ENCODE measurements at places on chromosomes 3 and 15.

DNA sequence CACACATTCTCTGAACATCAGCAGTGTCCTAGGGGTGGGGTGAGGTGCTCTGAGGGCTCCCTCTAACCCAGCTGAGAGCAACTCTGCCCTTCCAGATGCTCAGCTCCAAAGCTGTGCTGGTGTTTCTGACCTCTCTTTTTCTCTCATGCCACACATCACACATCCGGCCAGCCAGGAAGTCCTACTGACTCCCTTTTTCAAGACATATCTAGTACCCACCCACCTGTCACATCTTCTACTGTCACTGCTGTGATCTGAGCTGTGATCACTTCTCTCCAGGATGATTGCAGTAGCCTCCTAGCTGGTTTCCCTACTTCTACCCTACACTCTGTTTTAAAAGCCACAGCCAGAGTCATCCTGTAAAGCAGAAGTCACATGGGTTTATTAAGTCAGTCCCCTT, 30.2 kb upstream of the MASP1 start:
- DNase-seq, result no peak

DNA sequence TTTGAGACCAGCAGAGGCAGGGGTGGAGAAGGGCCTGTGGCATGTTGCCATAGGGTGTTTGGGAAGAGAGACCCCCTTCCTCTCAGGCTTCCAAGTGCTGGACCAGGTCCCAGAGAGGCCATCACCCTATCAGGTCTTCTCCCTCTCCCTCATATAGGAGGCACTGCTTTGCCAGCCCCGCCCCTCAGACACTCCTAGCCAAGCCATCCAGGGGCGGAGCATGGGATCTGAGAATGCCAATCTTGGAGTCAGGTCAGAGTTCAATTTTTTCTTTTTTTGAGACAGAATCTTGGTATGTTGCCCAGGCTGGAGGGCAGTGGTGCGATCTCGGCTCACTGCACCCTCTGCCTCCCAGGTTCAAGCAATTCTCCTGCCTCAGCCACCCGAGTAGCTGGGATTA, 32.7 kb downstream of the CRABP1 start:
- DNase-seq, result no peak

GRCh38 chr15:78923480-78924360, 21.1 kb downstream of the CTSH start:
- DNase-seq, result no peak

- no peak for DNase-seq
Observed at GRCh38 chr15:100928632-100929280, 9.6 kb downstream of the LRRK1 start.

DNA sequence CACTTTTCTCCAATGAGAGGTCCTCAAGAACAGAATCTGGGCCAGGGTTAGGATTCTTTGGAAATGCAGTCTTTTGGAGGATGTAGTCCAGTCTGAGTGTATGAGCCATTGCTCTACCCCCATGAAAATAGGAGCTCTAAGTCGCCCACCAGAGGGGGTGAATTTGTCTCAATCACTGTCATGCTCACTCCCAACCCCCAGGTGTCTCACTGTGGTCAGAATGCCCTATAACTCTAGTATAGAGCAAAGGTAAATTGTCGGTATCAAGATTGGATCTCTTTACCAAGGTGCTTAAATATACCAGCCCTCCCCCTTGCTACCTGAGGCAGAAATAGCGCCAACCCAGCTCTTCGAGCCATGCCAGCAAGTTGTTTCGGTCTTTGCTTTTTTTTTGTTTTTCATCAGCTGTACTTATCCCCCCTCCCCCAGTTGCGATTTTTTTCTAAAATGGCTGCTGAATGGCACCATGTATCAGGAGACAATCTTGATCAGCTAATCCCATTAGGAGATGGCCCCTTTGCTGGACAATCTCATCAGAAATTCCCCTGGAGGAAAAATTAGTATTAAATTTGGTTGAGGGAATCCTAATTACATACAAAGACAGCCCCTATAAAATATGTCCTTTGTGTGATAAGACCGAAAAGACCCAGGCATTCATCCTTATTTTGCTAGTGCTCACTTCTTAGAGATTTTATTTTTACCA, 130.7 kb downstream of the EBLN2 start:
- no peak for DNase-seq

GRCh38 chr3:79018265-79018664, 749.5 kb downstream of the ROBO1 start:
- DNase-seq, result no peak

DNA sequence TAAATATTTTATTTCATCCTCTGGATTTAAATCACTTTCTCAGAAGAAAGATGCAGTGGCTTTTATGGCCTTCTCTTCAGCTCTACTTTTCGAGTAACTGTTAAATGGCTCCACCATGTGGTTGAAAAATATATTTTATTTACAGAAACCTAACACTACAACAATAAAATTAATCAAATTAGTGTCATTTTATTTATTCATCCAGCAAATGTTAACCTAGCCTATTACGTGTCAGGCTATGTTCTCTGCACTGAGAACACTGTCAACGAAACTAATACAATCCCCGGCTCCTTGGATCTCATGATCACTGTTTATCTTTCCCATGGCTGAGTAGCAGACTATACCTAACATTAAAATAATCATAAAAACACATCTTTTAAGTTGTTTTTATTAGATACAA, 148.0 kb upstream of the OSTN start:
- no peak for DNase-seq

DNA sequence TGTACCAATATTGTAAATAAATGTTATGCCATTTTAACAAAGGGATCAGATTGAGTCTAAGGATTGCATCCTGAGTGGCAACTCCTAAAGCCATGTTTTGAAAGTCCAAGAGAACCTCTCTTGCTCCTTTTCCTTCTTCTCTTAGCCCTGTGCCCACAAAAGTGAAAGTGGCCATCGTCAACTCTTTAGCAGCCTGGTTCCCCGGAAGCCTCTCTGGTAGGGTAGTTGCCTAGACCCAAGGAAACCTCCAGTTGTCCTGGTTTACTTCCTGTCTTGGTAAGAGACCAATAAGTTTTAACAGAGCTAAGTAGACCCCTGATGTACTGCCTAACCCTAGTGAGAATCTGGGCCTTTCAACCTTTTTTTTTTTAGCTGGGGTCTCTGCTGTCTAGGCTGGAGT, 10.2 kb upstream of the ITPKA start:
- DNase-seq, result no peak

GRCh38 chr15:62545467-62546227, 380.6 kb upstream of the C2CD4B start:
- DNase-seq, result no peak

- DNase-seq, result no peak
Observed at GRCh38 chr15:78768531-78769408, 42.5 kb downstream of the ADAMTS7 start.

DNA sequence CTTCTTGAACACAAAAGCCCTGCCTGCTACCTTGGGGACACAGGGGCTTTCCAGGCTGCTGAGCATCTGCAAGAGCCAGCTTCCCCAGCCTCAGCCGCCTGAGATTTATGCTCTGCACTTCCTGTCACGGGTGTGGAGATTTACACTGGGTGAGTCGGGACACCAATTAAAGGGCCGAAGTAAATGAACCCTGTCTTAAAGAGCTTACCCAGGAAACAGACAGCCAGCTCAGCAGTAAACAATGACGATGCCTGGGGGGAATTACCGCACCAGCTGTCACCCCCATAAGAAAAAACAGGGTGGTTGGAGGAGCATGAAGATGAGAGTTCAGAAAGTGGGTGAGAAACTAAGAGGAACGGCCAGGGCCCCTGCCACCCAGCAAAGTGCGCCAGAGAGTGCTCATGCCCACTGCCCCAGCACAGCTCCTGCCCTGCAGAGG, 37.5 kb upstream of the IQSEC1 start:
- no peak for DNase-seq

DNA sequence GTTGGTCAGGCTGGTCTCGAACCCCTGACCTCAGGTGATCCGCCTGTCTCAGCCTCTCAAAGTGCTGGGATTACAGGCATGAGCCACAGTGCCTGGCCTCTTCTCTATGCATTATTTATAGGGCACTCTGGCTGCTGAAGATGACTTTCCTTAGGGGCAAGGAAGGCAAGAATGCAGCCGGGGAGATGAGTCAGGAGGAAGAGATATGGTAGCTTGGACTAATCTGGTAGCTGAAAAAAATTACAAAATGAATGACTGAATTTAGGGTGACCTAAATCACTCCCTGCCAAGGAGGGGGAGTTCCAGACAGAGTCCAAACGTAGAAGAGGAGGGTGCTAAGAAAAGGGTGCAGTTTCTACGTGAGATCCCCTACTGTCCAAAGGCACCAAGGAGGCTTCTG, 14.2 kb downstream of the RHCG start:
- DNase-seq, result no peak

- DNase-seq, result no peak
Observed at GRCh38 chr3:61578667-61579367, 17.4 kb downstream of the PTPRG start.

GRCh38 chr3:62777674-62778073, 97.5 kb downstream of the CADPS start:
- DNase-seq, result no peak

DNA sequence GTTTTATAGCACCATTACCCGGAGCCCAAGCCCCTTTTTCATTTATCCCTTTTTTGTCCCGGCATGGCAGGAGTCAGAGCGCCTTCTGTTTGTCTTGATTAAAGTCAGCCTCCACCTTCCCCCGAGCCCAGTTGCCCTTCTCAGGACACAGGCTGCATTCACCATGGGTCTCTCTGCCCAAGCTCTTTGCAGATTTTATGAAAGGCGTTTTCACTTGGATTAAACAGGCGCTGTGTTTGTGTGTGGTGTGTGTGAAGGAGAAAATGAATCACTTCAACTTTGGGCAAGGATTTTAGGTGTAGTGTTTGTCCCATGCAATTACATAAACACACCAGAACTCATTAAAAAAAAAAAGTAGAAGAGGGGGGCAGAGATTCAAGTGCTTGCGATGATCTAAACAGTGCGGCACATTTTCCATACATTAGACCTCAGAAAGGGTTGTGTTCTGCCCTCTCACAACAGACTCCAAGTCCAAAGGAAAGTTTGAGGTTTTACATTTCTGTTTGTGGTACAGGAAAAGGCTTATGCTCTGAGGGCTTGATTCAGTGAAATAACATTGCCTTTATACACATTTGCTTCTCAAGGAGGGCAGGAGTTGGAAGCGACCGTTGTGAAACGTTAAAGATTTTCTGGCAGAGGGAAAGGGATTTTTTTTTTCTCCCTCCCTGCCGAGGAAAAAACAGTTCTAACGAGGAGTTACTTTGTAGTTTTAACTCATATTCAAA, 14.5 kb upstream of the IL16 start:
- no peak for DNase-seq

DNA sequence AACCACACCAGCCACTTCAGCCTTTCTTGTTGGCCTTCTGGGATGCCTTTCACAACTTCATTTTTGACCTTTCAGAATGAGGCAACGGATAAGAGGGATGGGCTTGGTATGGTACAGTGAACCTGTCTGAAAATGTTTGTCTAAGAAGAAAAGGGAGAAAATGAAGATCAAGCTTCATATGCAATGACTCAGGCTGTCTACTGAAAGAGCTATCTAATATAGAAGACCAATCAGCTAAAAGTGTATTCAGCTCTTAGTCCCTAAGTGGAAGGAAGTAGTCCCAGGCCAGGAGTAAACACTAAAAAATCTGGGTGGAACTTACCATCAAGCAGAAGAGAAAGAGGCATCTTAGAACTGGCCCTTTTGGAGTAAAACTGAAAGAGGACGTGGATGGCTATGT, 12.2 kb upstream of the UPK1B start:
- DNase-seq, result no peak

All from esophagus squamous epithelium (tissue), 5 donors.